Activated CD4-positive, CD25-positive, alpha-beta regulatory T cell treated with anti-CD3 and anti-CD28 coated beads, Interleukin-2, amount 50 U/mL, for 16 hours (primary cell): ENCODE measurements at places on chromosomes 6 and 20.

DNA sequence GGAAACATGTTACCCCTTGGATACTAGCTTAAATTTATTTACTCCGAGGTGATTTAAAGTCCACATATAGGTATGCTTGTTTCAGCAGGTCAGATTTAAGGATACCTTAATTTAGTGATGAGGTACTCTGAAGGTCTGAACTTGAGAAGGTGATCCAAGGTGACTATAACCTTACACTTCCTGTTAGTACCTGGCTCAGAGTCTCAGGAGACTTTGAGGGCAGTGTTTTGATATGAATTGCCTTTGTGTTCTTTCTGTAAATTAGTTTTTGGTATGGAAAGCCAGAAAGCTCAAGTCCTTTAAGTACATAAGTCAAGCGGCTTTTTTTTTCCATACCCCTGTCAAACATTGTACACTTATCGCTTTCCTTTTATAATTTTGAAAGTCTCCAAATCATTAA is 489.0 kb downstream of the CDKAL1 start:
- no peak for DNase-seq

DNA sequence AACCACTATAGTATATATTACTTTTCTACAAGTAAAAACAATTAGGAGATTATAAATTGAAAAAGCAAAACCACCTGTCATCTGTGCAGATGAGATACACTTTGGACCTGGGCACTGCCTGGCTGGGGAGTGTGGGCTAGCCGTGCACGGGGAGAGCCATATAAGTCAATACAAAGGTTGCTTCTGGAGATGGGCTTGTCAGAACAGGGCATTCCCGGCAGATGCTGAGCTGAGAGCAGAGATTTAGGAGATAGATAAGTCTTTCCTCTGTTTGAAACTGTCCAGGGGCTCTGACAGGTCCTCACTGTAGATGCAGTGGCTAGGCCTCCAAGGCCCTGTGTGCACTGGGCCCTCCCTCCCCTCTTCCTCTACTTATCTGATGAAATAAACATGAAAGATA is 34.5 kb downstream of the CD164 start:
- no peak for DNase-seq

- no peak for DNase-seq
Observed at GRCh38 chr6:3259491-3259958, 778 bp downstream of the PSMG4 start.

DNA sequence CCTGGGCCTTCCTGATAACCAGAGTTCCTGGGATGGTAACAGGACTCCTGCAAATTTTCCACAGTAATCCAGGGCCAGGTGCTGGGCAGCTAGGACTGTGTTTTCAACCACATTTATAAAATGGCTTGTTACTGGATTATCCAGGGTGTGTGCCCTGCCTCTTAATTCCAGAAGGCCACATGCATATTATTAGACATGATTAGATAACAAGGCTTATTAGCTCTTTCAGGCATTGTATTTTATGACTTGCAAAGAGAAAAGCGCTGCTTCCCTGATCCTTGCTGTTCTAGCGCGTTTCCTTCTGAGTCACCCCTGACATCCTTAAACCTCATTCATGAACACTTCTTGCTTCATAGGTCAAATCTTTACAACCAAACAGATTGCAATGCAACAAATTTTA is 208.6 kb downstream of the UST start:
- DNase-seq = no peak

DNA sequence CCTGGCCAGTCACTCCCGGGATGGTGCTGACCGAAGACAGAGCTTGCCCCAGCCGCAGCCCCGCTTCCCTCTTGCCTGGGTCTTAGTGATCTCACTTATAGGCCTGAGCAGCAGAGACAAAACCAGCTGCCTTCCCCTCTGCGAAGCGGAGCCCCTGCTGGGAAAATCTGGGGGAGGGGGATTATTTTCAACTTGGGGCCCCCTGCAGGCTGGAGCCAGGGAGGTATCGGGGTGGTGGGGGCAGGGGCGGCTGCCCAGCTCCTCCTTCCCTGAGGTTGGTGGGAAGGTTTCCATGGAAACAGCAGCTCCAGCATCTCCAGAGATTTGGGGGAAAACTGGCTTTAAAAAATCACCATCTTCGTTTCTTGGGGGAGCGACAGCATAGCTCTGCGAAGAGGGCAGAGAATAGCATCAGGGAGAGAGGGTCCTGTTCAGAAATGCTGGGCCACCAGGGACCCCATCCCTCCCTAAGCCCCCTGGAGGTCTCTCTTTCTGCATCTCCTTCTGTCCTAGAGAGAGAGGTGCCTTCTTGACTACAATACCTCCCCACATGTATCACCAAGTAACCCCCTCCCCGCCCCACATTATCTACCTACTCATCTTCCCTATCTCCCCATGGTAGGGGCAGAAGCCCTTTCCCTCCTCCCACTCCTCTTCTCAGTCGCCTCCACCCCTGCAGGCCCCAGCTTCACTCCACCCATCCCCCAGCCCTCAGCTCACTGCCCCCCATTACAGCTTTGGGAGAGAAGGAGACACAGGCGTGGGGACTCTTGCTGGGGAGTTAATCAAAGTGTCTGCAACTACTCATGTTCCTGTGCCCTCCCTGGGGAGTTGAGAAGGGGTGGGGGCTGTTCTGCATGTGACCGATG is 88.4 kb upstream of the CCDC167 start:
- DNase-seq = no peak

- DNase-seq = peak; percentile 51
Observed at GRCh38 chr20:37384683-37385174, 38.8 kb downstream of the SRC start.
